Stimulated activated CD4-positive, alpha-beta T cell treated with anti-CD3 and anti-CD28 coated beads, TNF-alpha, amount 100 ng/mL, for 4 hours (primary cell): ENCODE measurements at places on chromosomes 2 and 18.

GRCh38 chr2:173860566-173860965 is 104.6 kb downstream of the SP3 start:
- no peak for DNase-seq

GRCh38 chr2:228699888-228700287 is 518.4 kb upstream of the SPHKAP start:
- no peak for DNase-seq

GRCh38 chr2:182740701-182741100 is 24.6 kb downstream of the DNAJC10 start:
- no peak for DNase-seq

GRCh38 chr2:74653589-74653984 is 460 bp upstream of the SEMA4F start:
- DNase-seq, result no peak

DNA sequence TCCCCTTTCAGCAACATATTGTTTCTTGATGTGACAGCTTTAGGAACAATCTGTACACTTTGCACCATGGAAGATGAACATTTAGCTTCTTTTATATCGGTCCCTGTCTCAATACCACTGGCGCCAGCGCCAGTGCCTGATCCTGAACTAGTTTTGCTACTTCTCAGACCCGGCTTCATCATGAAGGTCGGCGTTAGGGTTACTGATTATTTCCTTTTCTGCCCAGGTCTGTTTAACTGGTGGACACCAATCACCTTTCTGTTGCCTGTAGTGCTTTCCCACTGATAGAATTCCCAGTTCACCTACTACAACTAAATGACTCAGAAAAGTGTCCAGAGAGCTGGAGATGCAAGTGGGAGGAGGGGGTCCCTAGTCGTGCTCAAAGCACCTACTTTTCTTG is 99.5 kb downstream of the MYCN start:
- no peak for DNase-seq

- DNase-seq, result no peak
These were observed 64.4 kb downstream of the SFXN5 start for GRCh38 chr2:73006969-73007710.

DNA sequence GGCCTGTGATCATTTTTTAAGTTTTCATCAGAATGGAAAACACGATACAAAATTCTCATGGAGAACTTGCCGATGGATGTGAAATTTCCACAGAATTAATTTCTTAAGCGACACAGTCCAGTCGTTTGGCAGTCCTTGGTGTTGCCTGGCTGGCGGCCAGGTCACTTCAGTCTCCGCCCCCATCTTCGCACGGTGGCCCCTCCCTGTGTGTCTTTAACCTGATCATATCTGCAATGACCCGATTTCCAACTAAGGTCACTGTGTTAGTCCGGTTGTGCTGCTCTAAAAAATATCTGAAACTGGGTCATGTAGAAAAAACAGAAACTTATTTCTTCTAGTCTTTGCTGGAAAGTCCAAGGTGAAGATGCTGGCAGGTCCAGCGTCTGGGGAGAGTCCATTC is 44.5 kb upstream of the COPS8 start:
- DNase-seq, result no peak
